ENCODE measurements at places on chromosomes 2 and 18.

GRCh38 chr2:46780411-46780800, 135.2 kb downstream of the MCFD2 start:
- DNase-seq = no peak

DNA sequence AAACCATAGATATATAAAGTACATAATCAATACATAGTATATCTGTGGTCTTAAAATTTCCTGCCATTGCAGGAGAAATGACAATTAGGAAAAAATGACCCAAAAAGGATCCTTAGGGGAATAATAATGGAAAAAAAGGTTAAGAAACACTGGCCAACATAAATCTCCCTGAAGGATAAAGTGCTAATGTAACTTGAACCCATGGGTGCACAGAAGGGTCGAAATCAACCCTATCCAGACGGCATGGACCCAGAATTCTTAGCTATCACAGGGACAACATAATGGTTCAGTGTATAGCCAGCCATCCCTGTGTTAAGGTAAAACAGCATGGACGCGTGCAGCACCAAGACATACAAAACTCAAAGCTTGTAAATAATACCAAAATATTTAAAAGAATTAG, 150.8 kb downstream of the DYM start:
- no peak for DNase-seq

DNA sequence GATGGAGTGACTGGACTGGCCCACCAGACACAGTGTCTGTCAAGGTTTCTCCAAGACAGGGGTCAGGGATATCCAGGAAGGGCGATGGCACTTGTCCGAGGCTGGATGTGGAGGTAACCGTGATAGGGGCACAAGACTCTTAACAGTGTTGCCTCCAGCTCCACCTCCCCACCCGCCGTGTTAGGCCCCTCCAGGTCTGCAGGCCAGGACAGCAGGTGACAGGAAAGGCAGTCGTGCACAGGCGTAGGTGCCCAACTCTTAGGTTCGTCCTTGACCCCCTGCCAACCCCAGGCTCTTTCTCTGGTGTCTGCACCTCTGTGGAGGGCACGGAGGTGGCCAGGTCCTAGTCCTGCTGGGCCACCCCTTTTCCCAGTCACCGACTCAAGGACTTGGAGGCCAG, 10.1 kb downstream of the ITM2C start:
- no peak for DNase-seq

GRCh38 chr2:79189465-79189864, 29.9 kb upstream of the REG3A start:
- DNase-seq = no peak

GRCh38 chr2:5365871-5366461, 326.2 kb upstream of the SOX11 start:
- no peak for DNase-seq

- DNase-seq = no peak
These were observed 34.2 kb upstream of the PRLH start for GRCh38 chr2:237532160-237532559.

- DNase-seq = no peak
These were observed 568.1 kb downstream of the KCNJ3 start for GRCh38 chr2:155266583-155266982.

DNA sequence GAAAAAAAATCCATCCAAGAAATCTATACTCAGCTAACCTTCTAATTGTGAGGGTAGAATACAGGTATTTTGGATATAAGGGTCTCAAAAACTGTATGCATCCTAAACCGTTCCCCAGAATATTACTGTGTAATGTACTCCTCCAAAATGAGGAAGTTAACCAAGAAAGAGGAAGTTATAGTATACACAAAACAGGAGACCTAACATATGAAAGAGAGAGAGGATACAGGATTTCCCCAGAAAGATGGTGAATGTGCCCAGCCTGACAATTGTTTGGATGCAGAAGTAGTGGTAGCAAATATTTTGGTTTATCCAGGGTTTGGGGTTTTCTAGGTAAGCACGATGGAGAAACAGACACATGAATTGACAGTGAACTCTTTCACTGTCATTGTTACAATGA, 50.6 kb downstream of the GALNT3 start:
- DNase-seq = no peak

- no peak for DNase-seq
These were observed 19.6 kb downstream of the COMMD1 start for GRCh38 chr2:61924895-61925663.

DNA sequence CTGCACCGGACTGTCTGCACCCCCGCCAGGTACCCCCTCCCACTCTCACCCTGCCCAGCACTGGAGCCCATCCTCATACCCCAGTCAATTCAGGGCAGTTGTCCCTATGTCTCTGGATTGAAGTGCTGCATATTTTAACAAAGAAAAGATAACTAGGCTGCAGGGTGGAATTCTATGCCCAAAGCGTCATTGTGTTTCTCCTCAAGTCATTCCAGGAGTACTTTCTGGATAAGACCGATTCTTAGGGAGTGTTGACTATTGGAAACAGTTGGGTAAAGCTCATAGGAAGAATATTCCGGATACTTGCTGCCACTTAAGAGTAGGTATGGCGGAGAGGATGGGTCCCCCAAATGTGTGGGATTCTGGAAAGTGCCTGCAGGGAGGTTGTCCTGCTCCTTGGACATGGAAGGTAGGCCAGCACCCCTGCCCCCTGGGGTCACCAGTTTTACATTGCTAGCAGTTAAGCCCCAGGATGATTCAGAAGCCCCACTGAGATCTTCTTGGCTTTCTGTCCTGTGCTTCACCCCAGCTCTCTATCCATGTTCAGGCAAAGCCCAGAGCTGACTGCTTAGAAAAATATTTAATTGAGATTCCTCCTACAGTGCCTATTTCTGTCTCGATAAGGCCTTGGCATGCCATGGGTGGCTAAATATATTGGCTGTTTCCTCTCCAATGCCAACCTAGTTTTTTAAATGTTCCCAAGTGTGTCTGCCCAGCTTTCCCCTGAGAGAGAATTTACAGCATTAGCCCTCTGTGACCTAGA, 48.2 kb downstream of the RPL37A start:
- no peak for DNase-seq

- DNase-seq = no peak
These were observed 235.0 kb downstream of the IRS1 start for GRCh38 chr2:226564667-226565066.

- no peak for DNase-seq
These were observed 184.9 kb upstream of the DTNA start for GRCh38 chr18:34525244-34525643.

DNA sequence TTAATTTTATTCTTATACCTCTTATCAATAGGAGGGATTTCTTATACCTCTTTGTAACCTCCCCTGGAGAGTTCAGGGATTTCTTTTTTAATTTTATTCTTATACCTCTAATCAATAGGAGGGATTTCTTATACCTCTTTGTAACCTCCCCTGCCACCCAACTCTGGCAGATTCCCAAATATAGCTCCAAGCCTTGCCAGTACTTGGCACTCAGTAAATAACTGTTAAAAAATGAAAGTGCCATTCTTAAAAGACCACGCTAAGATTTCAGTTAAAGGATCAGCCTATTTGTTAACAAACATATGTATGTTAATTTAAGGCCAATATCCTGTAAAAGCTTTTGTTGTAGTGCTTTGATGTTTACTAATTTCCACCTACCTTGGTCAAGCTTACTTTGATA, 4.8 kb downstream of the RNF149 start:
- no peak for DNase-seq

DNA sequence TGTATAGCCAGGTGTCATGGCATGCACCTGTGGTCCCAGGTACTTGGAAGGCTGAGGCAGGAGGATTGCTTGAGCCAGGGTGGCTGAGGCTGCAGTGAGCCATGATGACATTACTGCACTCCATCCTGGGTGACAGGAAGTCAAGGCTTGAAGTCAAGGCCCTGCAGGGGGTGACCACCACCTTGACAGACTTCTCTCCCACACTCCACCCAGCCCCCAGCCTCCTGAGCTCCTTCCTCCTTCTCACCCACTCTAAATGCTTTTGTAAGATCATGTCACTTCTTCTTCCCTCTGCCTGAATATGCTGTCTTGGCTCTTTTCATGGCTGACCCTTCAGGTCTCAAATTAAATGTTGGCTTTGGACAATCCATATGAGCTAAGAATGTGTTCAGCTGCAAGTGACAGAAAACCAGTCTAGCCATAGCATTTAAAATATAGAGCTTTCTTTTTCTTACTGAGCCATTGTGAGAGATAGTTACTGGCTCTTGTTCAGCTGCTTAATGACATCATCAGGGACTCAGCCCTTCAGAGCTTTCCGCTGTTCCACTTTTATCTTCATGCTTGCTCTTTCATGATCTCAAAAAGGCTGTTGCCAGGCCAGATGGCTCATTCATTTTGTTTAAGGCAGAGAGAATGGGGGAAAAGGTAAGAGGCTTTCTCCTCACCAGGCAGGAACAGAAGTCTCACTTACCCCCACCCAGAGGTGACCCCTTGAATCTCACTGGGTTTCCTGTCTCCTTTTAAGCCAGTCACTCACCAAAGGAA, 36.7 kb upstream of the TTC39C start:
- no peak for DNase-seq

DNA sequence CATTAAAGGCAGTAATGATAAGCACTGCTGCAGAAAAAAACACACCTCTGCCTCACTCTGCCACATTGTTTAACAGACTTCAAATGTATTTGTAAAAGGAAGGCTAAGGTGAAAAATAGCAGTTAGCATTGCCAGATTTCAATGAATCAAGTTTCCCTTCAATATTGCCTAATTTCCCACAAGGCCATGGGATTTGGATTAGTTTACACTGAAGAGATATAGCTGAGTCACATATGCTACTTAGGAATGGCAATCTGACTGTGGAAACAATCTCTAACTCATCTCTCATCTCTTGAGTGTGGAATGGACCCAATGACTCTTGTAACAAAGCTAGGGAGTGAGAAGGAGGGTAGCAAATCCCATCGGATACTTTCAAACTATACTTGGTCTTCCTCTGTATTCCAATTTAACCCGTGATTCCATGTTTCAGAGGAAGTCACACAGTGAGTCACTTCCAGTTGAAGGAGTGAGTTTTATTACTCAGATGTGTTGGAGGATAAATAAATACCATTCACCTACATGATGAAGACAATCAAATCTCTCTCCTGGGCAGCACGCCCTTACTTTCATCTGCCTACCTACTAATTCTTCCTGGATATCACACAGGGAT, 5.1 kb downstream of the B4GALT6 start:
- DNase-seq = no peak

GRCh38 chr2:238817382-238817781, 30.5 kb upstream of the TWIST2 start:
- no peak for DNase-seq

DNA sequence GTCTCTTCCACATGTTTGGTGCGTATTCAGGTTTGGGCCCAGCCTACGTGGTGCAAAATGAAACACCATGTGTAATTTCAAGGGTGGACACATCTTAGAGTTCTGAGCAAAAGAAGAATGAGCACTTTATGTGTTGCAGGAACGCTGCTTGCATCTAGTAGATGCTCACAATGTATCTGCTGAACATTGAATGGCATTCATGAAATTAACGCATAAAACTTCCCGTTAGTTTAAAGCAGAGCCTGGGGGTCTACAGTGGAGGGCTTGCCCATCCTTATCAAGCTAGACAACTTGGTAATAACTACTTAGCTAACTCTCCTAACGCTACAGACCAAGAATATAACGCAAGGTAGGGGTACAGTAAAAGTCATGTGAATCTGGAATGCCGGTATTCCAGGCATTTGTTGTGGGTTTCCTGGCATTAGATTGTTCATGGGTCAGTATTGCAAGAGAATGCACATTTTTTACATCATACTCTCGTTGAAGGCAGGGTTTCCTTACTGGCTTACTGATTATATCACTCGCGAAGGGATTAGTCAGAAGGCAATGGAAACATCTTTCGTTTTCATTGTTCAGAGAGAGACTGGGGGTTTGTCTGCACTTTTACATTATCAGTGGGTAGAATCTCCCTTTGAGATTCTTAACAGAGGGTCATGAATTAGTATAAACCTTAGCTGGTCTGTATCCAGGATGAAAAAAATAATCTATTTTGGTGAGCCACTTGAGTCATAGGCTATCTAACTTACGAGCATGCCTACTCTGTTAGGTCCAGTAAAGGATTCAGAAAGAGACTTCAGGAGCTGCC, 229.5 kb upstream of the EPAS1 start:
- DNase-seq = no peak

GRCh38 chr2:177754492-177754873, 318.1 kb downstream of the PDE11A start:
- no peak for DNase-seq

GRCh38 chr2:102155703-102156515, 13.4 kb downstream of the IL1R1 start:
- no peak for DNase-seq

DNA sequence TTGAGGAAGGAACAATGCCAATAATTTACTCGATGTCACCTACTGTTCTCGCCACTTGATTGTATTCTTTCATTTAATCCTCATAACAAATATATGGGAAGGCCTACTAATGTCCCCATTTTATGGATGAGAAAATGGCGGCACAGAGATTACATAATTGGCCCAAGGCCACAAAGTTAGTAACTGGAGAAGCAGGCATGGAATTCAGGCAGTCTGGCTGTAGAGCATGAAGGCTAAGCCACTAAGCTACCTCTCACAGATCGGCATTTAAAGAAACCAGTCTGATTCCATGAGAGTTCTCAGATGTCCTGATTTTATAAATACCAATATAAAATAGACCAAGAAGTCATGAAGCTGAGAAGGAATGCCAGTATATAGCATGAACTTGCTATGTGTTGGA, 121.8 kb upstream of the EPAS1 start:
- DNase-seq = no peak

DNA sequence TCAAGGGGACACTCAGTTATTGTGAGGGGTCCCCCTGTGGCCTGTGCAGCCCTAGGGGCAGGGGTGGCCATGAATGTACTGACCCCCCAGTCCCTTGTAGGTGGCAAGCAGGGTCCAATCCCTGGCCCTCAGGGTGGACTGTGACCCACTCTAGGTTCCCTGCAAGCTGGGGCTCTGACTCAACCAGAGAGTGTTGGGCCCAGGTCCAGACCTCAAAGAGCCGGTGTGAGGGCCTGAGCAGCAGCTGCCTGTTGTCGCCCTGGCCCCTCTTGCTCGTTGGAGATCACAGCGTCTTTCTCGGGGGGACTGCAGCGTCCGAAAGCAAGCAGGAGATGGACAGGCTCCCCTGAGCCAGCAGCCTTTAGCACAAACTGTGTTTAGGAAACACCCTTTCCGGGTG, 66.8 kb upstream of the ATG16L1 start:
- DNase-seq = no peak

DNA sequence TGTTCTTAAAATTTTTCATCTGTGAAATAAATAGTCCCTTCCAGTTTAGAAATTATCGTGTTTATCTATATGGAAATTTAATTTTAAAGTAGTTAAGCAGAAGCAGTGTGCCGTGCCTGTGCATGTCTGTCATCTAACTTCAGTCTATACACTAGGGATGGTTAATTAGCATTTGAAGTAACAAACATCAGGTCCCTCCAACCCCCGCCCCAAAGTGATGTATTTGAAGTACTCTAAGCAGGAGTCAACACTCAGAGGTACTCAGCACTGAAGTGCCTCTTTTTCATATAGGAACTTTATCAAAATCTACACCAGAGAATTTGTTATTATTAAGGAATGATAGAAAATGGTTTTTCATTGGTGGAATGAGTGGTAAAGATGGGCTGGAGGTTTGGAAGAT, 33.0 kb downstream of the LANCL1 start:
- DNase-seq = no peak

All from activated CD4-positive, CD25-positive, alpha-beta regulatory T cell treated with anti-CD3 and anti-CD28 coated beads, Interleukin-2, amount 50 U/mL, for 16 hours (primary cell).